ENCODE measurements at places on chromosomes 11 and 22.

DNA sequence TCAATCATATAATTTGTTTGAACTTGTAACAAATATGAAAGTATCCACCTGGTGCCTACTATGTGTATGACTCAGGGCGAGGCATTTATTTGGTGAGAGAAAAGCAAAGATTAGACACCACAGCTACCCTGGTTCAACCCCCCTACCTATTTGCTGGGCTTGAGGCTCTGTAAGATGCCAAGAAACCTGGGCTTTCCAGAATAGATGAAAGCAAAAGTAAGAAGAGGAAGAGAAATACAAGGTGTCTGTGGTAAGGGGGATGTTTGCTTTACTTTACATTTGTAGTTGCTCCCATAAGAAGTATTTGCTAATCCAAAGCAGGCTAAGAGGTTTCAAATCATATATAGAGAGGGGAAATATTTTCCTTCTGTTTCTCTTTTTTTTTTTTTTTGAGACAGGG, 61.7 kb downstream of the DDI1 start:
- no peak for DNase-seq

DNA sequence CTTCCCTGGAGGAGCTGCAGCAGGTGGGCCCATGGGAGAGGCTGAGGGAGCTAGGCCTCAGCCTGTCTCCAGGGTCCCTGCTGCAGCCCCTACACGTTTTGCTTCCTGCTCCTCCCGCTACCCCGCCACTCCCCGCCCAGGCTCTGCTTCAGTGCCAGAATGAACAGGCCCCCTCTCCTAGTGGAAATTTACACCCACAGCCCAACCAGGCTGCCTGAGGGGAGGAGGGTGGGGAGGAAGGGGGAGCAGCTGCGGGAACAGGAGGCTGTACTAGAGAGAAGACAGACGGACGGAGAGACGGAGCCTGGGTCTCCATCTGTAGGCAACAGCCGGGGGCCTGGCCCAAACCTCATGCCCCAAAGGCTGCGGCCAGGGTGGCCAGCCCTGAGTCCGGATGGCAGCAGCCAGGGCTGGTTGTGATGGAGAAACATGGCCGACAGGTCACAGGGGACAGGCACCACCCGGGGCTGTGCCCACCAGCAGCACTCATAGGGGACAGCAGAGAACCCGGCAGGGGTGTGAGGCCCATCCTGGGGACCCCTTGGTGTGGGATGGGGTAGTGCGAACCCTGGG, 20.6 kb downstream of the FLRT1 start:
- DNase-seq: no peak

DNA sequence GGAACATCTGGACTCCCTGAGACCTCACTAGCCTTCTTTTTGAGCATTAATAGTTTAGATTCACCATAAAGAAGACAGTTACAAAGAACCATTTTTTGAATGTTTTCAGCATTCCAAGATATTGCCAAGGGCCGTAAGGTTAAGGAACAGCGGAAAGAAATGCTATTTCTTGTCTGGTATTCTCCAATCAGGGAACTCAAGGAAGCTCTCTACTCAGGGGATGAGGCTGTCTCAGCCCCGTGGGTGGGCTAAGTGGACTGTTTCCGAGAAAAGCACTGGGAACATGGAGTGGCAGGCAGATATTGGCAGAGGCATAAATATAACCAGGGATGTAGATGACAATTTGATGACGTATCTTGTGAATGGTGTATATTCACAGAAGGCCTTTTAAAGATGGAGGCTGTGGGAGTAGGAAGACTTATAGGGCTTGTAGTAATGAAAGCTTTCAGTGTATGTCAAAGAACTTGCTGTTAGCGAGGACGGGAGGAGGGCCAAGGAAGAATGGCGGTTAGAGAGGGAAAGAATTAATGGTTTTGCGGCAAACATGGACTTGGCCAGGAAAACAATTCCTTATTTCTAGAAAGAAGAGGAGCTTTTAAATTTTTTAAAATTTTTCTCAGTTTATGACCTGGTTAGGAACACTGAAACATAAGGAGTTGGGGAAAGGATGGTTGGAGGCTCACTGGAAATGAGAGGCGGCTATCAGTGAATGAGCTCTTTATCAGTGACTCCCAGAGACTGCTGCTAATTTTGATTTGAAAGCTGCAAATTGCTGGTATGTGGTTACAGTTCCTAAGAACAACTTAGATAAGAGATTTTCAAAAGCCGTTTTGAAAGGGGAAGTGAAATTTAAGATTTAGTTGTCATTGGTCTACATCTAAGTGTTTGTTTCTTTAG, 64.6 kb downstream of the ST3GAL4 start:
- no peak for DNase-seq

GRCh38 chr22:20771918-20772625, 1.8 kb upstream of the SERPIND1 start:
- no peak for DNase-seq

GRCh38 chr11:133555034-133555433, 22.7 kb upstream of the OPCML start:
- DNase-seq: no peak

- DNase-seq: peak; percentile 6
Observed at GRCh38 chr11:31887180-31887579, 76.1 kb upstream of the PAX6 start.

DNA sequence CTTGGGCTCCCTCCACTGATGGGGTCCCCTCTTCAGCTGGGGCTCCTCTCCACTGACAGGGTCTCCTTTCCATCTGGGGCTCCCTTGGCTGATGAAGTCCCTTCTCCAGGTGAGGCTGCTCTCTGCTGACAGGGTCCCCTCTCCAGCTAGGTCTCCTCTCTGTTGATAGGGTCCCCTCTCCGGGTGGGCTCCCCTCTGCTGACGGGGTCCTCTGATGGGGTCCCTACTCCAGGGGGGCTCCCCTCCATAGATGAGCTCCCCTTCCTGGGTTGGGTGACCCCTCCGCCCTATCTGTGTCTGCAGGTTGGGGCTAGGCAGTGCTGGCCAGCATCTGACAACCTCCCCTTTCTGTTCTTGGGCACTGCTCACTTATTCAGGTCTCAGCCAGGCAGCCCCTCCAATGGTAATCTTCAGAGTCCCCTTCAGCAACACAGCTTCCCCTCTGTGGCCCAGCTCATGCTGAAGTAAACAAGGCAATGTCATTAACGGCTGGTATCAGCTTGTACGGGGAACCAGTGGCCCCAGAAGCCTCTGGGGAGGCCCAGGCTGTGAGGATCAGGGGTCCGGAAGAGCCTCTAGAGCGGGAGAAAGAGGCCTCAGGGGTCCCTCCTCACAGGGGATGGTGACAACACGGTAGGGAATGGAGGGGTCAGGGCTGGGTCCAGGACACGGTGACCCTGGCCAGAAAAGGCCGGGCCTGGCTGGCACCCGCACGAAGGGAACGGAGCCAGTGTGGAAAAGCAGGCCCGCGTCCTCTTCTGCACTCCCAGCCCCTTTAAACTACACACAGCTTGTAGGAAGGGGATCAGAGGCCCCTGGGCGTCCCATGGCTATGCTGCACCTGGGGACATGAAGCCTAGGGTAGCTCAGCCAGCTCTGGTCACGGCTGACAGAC, 9.6 kb upstream of the CD81 start:
- DNase-seq: no peak

DNA sequence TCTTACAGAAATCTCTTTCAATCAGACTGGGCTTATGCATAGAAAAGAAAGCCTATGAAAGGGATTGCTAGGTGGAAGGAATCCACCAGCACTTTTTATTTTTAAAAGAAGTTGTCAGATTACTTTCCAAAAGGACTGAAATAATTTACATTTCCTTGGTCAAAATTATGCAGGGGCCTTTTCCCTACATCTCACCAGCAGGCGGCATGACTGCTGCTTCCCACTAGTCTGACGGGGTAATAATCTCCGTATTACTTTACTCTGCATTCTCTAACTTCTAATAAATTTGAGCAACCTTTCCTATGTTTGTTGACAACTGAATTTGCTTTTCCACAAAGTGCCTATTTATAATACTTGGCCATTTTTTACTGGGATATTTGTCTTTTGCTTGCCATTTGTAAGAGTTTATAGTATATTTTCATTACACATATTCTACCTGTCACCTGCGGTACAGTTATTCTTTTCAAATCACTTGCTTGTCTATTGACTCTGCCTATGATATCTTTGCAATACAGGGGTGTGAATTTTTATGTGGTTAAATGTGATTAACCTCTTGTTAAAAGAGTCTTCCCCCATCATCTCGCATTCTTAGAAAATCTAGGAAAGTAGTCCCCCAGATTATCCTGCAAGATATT, 51.9 kb upstream of the USP47 start:
- DNase-seq: peak; percentile 11

DNA sequence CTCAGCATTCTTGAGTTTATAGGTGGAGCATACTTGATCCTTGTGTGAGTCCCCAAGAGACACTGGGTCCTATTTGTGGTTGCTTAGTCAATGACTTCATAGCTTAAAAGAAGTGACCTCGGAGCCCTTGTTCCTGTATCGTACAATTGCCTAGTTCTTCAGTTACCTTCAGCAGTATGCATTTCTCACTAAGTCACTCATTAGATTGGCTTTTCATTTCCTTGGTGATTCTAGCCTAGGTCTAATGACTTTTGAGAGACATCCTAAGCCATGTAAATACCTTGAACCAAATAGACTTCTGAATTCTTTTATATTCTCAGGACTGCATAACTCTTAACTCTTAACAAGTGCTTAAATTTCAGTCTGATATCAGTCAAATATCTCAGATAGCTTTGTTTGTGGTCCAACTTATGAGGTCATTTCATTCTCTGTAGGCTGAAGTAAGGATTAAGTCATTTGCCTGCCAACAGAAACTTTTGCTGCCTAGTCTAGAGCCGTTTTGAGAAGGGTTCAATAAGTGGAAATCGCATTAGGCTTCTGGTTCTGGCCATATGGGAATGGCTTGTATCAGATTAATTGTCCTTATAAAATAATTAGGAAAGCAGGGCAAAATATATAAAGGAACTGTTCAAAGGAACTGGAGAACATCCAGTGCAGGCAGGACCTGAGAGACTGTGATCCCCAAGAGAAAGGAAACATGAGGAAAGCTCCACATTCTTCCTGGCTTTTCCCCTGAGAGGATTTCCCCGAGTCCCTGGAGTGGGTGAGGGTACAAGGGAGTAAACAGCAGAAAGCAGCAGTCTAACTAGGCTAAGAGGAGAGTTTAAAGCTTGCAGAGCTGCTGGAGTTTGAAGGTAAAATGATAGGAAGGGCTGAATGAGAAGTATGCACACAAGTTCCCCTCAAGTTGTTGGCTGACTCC, 39.9 kb downstream of the TRAF6 start:
- no peak for DNase-seq

GRCh38 chr11:19713196-19714021, 772 bp downstream of the NAV2 start:
- DNase-seq: peak; percentile 30

- DNase-seq: no peak
Observed at GRCh38 chr11:85912414-85912813, 57.2 kb downstream of the CCDC83 start.

DNA sequence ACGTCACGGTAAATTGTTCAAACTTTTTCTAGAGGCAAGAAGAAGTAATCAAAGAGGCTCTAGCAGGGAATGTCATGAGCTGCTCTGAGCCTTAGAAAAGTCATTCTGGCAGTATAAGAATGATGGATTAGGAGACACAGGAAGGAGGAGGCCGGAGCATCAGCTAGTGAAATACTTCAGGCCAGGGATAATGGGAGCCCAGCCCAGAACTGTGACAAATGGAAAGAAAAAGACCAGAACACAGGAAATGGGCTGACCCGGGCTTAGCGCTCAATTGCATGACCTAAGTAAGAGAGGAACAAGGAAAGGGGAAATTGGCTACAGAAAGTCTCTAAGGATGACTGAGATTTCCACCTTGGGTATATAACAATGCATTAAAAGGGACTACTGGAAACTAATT, 108.6 kb downstream of the LARGE1 start:
- no peak for DNase-seq

DNA sequence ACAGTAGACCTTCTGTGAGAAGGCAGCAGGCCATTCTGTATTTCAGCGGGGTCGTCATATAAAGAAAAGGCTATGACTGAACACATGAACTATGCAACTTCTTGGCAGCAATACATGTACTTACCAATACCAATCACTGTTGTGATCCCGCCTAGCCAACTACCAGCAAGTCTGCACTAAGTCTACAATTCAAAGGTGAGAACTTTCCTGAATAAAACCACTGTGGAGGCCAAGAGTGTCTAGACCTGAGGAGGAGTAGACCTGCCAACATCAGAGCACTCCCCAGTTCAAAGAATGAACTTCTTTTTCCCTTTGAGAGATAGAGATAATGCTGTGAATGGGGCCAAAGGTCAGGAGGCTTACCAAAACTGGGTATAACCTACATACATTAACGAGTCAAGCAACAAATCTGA, 108.2 kb downstream of the SIK3 start:
- DNase-seq: no peak

DNA sequence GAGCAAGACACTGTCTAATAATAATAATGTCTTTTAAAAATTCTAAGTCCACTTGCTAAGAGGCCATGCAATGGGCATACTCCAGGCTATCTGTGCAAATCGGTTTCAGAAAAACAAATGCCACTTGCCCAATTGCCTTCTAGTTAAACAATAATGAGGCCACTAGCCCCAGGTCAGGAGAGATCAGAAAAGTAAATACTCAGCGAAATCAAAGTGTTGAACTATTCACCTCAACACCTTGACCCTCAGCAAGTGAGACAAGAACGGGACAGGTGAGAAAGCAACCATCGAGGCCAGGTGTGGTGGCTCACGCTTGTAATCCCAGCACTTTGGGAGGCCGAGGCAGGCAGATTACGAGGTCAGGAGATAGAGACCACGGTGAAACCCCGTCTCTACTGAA, 72.3 kb upstream of the SYN3 start:
- DNase-seq: no peak

DNA sequence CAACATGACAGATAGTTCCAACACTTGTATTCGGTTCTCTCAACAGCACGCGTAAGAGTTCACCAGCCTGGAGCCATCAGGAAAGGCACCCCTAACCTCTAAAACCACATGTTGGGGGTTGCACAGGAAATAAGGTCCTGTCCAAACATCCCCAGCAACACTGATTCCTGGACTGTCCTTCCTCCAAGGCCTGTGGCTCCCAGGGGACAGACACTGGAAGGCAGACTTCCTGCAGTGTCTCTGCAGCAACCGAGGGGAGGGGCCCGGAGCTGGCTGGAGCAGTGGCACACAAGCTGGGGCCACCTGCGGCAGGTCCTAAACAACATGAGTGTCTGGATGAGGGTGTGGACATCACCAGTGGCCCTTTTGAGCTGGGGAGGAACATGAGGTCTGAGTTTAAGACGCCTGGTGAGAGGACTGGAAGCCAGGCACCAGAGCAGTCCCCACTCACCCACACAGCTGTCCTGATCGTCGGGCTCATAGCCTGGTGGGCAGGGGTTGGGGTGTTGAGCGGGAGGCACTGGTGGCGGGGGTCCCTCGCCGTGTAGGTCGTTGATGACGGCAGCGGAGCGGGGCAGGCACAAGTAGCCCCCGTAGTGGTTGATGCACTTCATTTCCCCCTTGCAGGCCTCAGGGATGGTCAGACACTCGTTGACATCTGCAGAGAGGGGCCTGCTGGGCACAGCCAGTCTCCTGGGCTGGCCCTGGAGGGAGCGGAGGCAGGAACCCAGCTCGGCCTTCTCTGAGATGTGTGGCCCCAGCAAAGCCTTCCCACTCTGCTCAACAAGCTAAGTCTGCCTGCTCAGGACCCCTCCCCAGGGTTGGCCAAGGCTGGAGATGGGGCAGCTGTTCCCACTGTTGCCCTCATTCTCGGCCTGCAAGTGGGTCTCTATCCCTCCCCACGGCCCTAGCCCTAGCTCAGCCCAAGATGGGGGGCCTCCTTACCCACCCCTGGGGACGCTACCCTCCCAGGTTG, 1.6 kb downstream of the EFEMP2 start:
- no peak for DNase-seq

- peak; percentile 15 for DNase-seq
Observed at GRCh38 chr11:119258983-119259382, 52.8 kb downstream of the CBL start.
